ENCODE measurements at places on chromosomes 16 and 17.
A peak's percentile ranks its signal among the peaks of the same experiment; 100 is the strongest.

DNA sequence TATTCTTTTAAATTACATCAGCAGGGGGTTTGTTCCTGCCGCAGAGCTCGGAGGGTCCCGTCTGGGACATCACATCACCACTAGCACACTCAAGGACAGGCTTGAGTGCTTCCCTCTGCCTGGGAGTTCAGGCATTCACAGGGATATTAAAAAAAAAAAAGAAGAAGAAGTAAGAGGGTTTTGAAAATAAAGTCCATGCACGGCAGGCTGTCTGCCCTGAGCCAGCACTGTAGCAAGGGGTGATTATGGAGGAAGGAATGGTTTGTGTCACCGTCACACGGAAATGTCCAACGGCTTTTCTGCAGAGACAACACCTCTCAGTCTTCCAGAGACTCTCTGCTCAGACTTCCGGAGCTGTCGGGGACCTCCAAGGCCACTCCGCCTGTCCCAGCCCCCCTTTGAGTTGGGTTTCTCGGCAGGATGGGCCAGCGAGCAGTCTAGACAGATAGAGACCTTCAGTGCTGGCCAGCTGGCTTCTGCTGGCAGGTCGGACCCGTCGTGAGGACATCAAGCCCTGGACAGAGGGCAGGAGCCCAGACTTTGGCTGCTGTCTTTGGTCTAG, 33.6 kb downstream of the MEOX1 start:
- peak; percentile 74 for DNase-seq

DNA sequence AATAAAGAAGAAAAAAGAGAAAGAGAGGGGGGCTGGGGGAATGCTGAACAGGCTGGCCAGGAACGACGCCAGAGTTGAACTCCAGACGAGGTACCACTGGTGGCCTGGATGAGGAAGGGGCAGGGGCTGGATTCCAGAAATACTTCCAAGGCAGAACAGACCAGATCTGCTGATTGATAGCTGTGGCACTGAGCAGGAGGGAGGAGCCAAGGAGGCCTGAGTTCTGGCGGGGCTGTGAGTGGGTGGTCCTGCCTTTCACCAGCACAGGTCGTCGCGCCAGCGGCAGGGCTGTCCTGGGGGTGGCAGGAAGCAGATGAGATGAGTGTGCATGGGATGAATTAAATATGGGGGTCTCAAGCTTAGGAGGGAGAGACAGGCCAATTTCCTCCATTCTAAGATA, 5.5 kb downstream of the CCDC42 start:
- DNase-seq = no peak

GRCh38 chr17:61872099-61872498, 8.8 kb upstream of the BRIP1 start:
- no peak for DNase-seq

DNA sequence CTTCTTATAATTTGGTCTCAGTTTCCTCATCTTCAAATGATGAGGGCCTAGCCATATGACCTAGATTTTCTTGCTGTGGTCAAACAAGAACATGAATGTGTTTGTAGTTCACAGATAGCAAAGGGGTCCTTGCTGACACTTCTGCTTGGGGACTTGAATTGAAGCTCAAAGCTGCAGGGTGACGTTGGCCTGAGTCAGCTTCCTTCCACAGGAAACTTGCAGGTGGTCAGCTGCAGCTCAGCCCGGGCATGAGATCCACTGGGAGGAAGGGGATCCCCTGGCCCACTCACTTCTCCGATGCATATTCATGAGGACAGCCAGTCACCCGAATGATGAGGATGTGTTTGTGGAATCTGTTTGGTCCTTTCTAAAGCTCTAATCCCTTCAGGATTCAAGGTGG, 42.6 kb upstream of the AXIN2 start:
- DNase-seq = no peak
